ENCODE measurements at places on chromosomes 1 and 21.

GRCh38 chr1:67534627-67535065, 104.4 kb upstream of the SERBP1 start:
- DNase-seq = no peak

DNA sequence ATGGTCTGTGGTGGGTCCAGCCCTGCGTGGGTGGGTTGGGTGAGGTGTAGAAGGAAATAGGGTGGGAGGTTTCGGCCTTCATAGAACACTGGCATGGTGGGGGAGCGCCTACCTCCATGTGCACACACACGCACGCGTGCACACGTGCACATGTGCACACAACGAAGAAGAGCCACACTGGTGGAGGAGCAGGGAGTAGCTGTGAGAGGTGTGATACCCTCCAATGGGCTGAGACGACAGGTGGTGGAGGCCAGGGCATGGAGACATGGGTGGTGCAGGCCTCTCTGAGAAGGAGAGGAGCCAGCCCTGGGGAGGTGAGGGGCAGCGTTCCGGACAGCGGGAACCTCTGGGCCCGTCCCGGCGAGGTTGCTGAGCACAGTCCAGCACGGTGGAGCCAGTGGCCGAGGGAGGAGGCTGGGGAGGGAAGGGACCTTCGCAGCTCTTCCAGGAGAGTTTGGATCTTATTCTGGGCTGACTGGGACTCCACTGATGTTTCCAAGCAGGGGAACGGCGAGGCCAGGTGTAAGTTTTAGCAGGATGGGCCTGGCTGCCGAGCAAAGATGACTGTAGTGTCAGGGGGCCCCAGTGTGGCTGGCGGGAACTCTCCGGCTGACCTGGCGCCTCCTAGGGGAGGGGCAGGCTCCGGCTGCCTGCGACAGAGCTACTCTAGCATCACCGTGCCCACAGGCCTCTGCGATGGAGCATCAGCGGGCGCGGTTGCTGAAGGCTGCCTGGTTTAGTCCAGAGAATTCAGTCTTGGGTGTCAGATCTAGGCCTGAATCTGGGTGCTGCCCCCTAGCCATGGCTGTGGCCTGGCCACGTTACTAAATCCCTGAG, 107.2 kb downstream of the ARHGEF10L start:
- no peak for DNase-seq

DNA sequence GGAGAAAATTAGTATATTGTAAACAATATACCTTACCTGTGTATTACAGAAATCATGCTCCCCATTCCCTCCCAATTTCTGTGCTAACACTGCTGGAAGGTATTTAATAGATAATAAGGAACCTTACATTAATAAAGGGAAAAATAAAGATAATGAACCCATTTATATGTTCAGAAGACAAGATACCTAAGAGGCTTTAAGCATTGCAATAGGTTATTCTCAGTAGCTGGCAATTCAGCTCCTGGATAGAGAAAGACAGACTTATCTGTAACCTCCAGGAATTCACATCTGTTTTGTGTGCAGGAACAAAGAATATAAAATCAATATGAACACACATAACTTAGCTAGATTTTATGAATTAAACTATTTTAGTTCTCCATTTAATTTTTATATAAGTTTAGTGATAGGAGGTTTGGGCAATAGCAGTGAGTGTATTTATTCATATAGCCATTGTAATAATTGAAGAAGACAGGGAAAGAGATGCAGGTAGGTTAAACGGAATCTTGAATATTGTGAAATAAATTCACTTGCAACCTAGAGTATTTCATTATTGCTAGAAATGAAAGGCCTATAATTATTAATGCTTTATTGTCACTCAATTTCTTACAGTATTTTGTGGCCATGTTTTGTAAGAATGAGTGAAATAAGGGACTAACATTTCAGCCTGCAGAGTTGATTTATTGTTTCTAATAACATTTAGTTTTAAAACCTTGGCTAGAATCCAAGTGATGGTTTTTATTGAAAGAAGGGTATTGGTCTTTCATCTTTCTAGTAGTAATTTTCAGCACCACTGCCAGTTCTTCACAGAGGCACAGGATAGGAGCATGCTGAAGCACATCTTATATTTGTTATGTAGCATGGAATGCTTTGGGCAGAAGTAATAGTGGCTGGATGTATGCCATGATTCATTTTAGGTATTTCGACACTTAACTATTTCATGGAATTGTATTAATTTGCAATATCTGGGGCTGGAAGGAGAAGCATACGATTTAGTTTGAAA, 1.5 kb downstream of the XPR1 start:
- DNase-seq = no peak

DNA sequence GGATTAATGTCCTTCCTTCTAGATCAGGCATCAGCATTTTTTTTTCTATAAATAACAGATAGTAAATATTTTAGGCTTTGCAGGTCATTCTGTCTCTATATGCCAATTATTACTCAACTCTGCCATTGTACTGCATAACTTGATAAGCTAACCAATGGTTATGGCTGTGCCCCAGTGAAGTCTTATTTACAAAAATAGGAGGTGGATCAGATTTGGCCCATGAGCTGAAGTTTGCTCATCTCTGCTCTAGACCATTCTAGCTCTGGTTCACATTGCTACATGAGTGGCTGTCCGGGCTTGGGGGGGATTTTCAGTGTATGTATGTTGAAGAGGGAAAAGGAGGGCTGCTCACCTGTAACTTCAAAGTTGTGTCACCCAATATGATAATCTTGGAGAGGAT, 10.1 kb downstream of the RAB7B start:
- DNase-seq = no peak

GRCh38 chr1:203593723-203594122, 32.9 kb upstream of the ATP2B4 start:
- no peak for DNase-seq

GRCh38 chr1:229471175-229471574, 37.0 kb downstream of the NUP133 start:
- no peak for DNase-seq

Data from Panc1 (cell line).